ENCODE measurements at places on chromosomes 16 and 17. TPM values are rescaled to one million over a fixed set of nuclear protein-coding genes. Genes with fewer than 3 reads are reported as not detected.

EPOP gene
- total RNA-seq: 0.44 TPM

TMEM235 gene
- not detected for total RNA-seq

DNA sequence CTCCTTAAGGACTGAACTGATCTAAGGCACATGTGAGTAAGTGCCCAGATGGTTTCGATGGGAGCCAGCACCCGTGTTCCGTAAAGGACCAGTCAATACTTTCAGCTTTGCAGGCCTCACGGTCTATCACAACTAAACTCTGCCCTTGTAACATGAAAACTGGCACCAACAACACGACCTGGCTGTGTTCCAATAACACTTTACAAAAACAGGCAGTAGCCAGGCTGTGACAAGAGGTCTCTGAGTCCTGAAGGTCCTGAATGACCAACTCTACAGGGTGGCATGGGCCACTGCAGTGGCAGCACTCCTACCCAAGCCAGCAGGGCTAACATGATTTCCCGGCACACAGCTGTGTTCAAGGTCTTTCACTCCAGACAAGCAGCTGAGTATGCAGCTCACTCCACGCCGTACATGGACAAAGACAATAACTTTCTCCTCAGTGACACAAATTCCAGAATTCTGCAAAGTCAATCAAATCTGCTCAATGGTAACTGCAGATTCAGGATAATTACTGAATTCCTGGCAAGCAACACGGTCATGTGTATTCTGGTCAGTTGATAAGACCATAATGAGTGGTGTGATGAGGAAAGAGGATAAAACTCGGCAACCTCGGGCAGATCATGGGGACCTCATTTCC, 15.3 kb downstream of the NPLOC4 start:
- no peak for DNase-seq
- H3K27me3 ChIP-seq: no peaks in the 10 kb centered on the region
- H3K4me3 ChIP-seq: no peak overlapping the region
- H3K4me1 ChIP-seq: no peaks in the 10 kb centered on the region
- H3K36me3 ChIP-seq: peaks cover 54% of the 10 kb centered on the region

- no peak overlapping the region for H3K4me3 ChIP-seq
- DNase-seq: no peak
- peaks cover 20% of the 10 kb centered on the region for H3K36me3 ChIP-seq
- peaks cover 64% of the 10 kb centered on the region for H3K27me3 ChIP-seq
Measured at GRCh38 chr16:1979271-1980029, 1.8 kb downstream of the NOXO1 start.

GRCh38 chr17:40922239-40922638, 15.2 kb downstream of the KRT23 start:
- no peak overlapping the region for H3K27ac ChIP-seq
- no peak for DNase-seq
- no peaks in the 10 kb centered on the region for H3K36me3 ChIP-seq

DNA sequence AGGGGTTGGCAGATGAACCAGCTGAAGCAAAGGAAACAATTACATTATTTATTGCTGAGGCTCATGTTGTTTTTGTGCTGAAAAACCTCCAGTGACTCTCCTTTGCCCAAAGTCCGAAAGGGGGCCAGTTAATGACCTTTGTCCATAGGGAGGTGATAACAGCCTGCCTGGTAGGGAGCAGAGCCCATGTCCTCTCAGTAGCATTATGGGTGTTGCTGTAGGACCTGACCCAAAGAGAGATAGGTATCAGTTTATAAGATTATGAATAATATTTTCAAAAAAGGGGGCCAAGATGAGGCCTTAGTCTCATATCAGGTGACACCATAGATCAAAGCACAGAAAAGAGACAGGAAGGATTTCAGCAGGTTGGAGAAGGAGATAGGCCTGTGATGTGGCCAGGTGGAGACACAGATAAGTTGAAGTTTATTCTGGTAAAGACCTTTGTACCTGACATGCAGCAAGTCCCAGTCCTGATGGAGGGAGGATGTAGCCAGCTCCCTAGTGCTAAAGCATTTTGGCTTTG, 55.1 kb downstream of the CENPV start:
- no peak for DNase-seq
- H3K27ac ChIP-seq: no peak overlapping the region
- H3K36me3 ChIP-seq: no peaks in the 10 kb centered on the region
- no peak overlapping the region for H3K4me3 ChIP-seq

GRCh38 chr16:31876951-31877828, 3.6 kb downstream of the ZNF267 start:
- DNase-seq: no peak
- no peaks in the 10 kb centered on the region for H3K27me3 ChIP-seq
- no peak overlapping the region for H3K4me3 ChIP-seq
- H3K27ac ChIP-seq: peak overlapping the region; percentile 99
- H3K4me1 ChIP-seq: peaks cover 67% of the 10 kb centered on the region
- H3K36me3 ChIP-seq: peaks cover 4% of the 10 kb centered on the region

DNA sequence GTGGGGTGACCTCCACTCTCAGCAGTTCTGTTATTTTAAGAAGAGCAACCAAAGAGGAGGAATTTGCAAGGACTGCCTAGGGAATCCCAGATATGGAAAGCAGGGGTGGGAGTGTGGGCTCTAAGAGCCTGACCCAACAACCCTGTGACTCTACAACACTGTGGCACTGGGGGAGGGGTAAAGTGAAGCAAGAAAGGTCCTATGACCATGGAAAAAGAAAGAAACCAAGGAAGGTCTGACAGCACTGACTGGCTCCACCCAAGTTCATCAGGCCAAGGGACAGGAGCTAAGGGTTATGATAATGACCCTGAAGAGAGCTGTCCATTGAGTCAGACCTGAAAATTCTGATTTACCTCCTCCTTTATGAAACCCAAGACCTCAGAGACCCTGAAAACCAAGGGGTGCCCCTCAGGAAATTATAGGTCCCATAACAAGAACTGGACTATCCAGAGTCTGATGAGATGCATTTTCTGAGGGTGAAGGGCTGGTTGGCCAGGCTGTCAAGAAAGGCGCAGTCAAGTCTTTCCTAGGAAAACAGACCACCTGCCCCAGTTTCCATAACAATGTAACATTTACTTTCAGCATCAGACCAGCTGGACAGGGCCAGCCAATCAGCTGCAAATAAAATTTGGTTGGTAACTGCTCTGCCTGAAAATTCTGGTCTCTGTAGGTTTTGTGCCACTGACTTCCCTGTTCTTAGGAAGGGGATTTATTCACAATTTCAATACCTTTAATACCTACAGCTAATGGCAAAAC, 53.8 kb upstream of the MTMR4 start:
- DNase-seq: no peak
- H3K4me1 ChIP-seq: no peaks in the 10 kb centered on the region
- H3K27ac ChIP-seq: no peak overlapping the region
- no peaks in the 10 kb centered on the region for H3K27me3 ChIP-seq

Measured in heart right ventricle (tissue), 16 donors.